ENCODE measurements at places on chromosomes 4 and X.

GRCh38 chr4:5338531-5338930 is 287.3 kb downstream of the STK32B start:
- no peaks in the 10 kb centered on the region for H3K4me1 ChIP-seq
- no peaks in the 10 kb centered on the region for H3K27me3 ChIP-seq
- H3K36me3 ChIP-seq, result no peaks in the 10 kb centered on the region
- H3K4me3 ChIP-seq, result no peak overlapping the region
- DNase-seq, result no peak

DNA sequence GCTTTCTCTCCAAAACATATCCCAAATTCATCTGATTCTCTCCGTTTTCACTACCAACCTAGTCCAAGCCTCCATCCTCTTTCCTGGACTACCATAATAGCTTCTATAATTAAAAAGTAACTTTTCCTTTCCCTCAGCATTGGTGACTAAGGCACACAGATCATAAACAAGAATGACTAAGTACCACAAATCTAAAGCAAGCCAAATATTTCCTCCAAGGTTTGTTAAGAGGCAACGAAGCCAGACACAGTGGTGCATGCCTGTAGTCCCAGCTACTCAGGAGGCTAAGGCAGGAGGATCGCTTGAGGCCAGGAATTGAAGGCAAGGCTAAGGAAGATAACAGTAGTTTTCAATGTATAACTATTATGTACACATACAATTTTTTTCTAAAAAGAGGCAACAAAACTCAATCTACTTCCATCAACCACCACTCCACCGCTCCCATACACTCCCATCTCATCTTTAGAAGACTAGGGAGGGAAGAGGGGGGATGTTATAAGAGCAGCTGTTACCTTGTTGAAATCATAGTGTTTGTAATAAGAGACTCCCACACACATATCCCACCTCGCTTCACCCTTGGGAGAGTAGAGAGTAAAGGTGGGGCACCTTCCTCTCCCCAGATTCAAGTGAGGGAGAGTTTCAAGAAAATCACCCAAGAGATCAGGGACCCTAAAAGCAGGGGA is 4.2 kb upstream of the JCHAIN start:
- no peaks in the 10 kb centered on the region for H3K36me3 ChIP-seq
- no peak overlapping the region for H3K27ac ChIP-seq

GRCh38 chrX:111167334-111167733 is 71.3 kb downstream of the PAK3 start:
- no peaks in the 10 kb centered on the region for H3K36me3 ChIP-seq
- H3K27me3 ChIP-seq, result no peaks in the 10 kb centered on the region
- no peak overlapping the region for H3K4me3 ChIP-seq
- H3K27ac ChIP-seq, result no peak overlapping the region
- no peaks in the 10 kb centered on the region for H3K4me1 ChIP-seq

DNA sequence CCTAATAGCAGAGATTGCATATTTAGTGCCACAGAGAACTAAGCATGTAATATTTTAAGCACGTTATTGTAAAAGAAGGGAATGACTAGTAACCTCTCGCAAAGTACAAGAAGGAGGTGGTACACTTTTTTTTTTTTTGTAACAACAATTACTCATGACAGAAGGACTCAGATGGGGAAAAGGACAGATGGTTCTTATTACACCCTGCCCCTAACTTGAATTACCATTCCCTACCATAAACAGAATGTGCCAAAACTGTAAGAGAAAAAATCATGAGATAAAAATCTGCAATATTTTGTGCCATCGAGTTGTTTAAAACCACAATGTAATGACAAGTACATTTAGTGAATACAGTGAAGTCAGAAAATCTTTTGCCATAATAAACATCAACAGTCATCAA is 33.0 kb upstream of the RAPGEF2 start:
- no peaks in the 10 kb centered on the region for H3K36me3 ChIP-seq
- peaks cover 2% of the 10 kb centered on the region for H3K4me1 ChIP-seq
- H3K27me3 ChIP-seq, result no peaks in the 10 kb centered on the region
- peak; percentile 58 for DNase-seq

- no peak overlapping the region for H3K4me3 ChIP-seq
- no peak for DNase-seq
- no peaks in the 10 kb centered on the region for H3K36me3 ChIP-seq
- no peaks in the 10 kb centered on the region for H3K27me3 ChIP-seq
- H3K27ac ChIP-seq, result no peak overlapping the region
- H3K4me1 ChIP-seq, result no peaks in the 10 kb centered on the region
These were observed 77.6 kb downstream of the NPFFR2 start for GRCh38 chr4:72109364-72109763.

DNA sequence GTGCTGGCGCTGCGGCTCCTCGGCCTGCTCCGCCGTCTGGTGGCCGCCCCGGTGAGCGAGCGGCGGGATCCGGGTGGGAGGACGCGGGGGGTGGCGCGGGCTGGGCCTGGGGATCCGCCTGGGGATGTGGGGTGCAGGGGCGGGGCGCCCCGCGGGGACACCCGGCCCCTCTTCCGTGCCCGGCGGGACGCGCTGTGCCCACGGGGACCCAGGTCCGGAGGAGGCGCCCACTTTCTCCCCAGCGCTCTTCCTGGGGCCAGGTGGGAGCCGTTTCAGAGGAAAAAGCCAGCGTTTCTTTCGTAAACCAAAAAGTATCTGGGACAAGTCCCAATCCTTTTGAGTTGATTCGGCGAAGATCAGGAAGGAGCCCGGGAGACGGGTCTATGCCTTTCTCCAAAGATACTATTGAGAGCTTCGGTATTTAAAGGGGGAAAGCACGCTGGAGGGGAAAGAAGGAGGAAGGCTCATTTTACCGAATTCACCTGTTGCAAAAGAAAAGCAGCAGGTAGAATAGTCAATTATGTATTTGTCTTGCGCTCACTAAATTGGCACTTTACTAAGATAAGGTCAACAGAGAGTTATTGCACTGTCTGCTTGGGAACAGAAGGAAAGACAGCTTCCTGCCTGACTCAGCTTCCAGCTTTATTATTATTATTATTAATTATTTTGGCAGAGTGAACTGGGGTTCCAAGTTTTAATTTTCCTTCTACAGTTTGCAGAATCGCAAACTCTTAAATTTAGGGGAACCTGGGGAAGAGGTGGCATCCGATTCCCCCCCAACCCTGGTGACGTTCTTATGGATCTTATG is 81.5 kb upstream of the CD99 start:
- peak overlapping the region; percentile 88 for H3K4me3 ChIP-seq
- H3K27me3 ChIP-seq, result no peaks in the 10 kb centered on the region
- DNase-seq, result peak; percentile 17
- peaks cover 5% of the 10 kb centered on the region for H3K4me1 ChIP-seq
- peak overlapping the region; percentile 18 for H3K27ac ChIP-seq

DNA sequence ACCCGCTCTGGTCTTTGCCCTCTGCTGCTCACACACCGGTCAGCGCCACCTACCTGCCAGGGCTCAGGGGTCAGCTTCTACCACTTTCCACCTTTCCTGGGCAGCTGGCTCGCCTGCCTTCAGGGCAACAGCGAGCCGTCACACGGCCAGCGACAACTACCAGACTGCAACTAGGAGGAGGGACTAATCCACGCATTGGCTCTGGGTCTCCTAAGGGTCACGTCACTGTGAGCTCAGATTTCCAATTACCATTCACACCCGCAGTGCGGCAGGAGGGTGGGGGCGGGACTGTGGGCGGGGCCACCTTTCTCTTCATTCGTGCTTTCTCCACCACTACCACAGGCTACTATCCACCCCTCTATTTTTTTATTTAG is at the start of gene BEX5:
Gene BEX5 (minus strand): TSS at position 172 of the 374 bp plus-strand sequence. CDS start 1,712 bp downstream, outside the sequence.
- H3K27ac ChIP-seq, result no peak within 1 kb of the TSS
- H3K4me1 ChIP-seq, result no peaks in the 10 kb centered on the region
- H3K4me3 ChIP-seq, result no peak within 1 kb of the TSS
- no peaks in the 10 kb centered on the region for H3K36me3 ChIP-seq

DNA sequence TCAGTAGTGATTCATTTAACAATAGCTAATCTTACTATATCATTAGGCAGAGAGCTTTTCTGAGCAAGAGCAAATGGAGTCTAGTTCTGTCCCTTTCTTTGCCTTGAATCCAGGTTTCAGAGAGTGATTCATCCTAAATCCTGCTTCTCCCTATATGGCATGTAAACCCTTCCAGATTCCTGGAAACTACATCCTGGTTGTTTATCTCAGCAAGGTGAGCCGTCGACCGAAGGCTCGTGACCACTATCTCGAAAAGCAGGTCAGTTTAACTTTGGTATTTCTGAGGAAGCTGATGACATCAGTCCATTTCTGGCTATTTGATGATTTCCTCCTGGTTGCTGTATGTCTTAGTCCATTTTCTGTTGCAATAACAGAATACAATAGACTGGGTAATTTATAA is 40.7 kb upstream of the ERVMER34-1 start:
- H3K27ac ChIP-seq, result no peak overlapping the region
- peaks cover 7% of the 10 kb centered on the region for H3K27me3 ChIP-seq
- no peak overlapping the region for H3K4me3 ChIP-seq
- H3K36me3 ChIP-seq, result no peaks in the 10 kb centered on the region
- DNase-seq, result no peak
- no peaks in the 10 kb centered on the region for H3K4me1 ChIP-seq

DNA sequence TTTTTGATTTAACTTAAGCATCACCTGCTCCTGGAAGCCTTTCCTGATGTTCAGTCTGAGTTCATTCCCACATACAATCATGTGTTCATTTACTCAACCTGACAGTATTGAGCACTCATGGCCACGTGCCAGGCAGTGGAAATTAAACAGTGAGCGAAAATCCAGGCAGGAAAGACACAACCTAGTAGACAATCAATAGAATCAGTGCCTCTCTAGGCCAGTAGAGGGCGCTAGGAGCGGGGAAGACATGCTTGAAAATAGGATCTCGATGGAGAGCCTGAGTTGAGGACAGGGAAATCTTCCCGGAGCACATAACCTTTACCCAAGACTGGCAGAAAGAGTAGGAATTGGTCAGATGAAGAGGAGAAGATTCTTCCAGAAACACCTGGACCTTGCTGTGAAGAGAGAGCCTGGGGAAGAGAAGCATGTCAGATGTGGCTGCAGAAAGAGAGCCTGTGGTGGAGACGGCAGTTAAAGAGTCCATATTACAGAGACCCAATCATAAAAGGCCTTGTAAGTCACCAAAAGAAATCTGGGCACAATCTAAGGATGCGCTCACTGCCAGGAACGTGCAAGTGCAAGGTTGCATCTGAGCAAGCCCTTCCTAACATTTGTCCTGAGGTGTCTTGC is 103.5 kb downstream of the LDB2 start:
- H3K4me3 ChIP-seq, result no peak overlapping the region
- no peaks in the 10 kb centered on the region for H3K27me3 ChIP-seq
- H3K4me1 ChIP-seq, result no peaks in the 10 kb centered on the region
- no peak overlapping the region for H3K27ac ChIP-seq

DNA sequence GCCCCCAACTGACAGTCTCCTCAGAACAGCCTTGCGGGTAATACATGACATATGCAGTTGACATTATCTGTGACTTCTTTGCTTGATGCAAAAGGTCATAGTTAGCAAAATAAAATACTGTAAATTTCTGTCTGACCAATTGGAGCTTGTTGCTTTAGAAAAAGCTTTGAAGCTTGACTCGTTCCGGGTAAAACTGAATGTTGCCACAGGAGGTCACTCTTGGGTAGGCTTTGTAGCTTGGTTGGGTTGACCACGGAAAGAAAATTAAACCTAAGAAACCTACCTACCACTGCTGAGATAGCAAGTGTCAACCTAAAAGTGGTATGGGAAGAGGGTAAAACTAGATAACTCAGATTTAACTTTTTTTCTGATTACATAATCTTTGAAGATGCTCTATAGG is 23.2 kb downstream of the PRPS2 start:
- H3K4me3 ChIP-seq, result no peak overlapping the region
- peaks cover 4% of the 10 kb centered on the region for H3K36me3 ChIP-seq
- H3K4me1 ChIP-seq, result no peaks in the 10 kb centered on the region
- H3K27ac ChIP-seq, result no peak overlapping the region

- no peaks in the 10 kb centered on the region for H3K27me3 ChIP-seq
- H3K4me3 ChIP-seq, result peak overlapping the region; percentile 55
- DNase-seq, result peak; percentile 48
These were observed 568 bp downstream of the CHST7 start for GRCh38 chrX:46573892-46574773.

DNA sequence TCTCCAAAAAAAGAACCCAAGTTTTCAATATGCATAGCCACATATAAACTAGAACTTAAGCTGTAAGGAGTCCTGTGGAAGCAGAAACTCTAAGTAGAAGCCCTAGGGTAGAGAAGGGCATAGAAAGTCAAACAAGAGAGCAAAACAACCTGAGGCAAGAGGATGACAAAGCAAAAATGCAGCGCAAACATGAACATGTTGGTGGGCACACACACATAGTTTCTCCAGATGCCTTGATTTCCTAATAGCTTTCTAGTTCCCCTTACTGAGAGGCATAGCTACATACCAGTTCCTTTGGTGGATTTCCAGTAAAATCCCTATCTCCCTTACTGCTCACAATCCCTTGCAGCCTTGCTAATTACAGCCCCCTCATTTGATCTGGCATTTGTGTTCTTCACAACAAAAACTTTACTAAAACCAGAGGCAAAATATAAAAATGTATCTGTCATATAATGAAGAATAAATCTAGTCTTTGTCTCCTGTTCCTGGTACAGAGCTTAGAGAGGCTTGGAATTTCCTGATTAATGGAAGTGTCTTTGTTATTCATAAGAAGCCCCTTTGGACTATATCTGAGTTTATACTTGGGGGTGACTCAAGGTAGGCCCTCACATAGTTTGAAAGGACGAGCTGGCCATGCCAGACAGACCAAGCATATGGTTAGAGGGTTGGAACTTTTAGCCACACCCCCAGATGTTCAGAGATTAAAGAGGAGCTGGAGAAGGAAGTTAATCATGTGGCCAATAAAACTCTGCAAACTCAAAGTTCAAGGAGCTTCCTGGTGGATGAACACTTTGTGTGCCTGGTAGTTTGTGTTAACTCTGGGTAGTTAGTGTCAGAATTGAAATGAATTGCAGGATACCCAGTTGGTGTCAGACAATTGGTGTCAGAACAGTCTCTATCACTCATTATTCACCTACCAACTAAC is 52.7 kb upstream of the ZCCHC13 start:
- H3K27ac ChIP-seq, result peak overlapping the region; percentile 69
- peaks cover 7% of the 10 kb centered on the region for H3K36me3 ChIP-seq
- no peak overlapping the region for H3K4me3 ChIP-seq
- no peaks in the 10 kb centered on the region for H3K27me3 ChIP-seq
- DNase-seq, result peak; percentile 68
- H3K4me1 ChIP-seq, result peaks cover 12% of the 10 kb centered on the region

GRCh38 chr4:83405844-83406816 is 49.5 kb downstream of the HELQ start:
- H3K4me3 ChIP-seq, result no peak overlapping the region
- no peak for DNase-seq
- no peak overlapping the region for H3K27ac ChIP-seq
- no peaks in the 10 kb centered on the region for H3K4me1 ChIP-seq

DNA sequence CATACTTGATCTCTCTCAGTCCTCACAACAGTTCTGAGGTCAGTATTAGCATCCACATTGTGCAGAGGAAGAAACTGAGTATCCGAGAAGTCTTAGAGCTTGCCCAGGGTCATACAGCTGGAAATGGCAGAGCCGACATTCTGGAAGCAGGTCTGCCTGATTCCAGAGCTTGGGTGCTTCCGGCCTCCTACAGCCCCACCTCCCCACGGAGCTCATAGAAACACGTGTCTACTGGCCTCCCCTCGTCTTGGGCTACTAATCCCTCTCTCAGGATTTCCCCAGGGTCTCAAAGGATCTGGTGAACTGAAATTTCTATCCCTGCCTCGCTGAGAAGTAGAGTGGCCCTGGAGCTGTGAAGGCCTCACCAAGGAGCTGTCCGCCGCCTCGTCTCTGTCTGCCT is 12.0 kb upstream of the KDM5C start:
- H3K4me3 ChIP-seq, result no peak overlapping the region
- no peak for DNase-seq
- H3K27me3 ChIP-seq, result peaks cover 21% of the 10 kb centered on the region
- H3K4me1 ChIP-seq, result no peaks in the 10 kb centered on the region
- no peak overlapping the region for H3K27ac ChIP-seq

GRCh38 chr4:38516190-38516589 is 147.8 kb upstream of the KLF3 start:
- H3K27ac ChIP-seq, result no peak overlapping the region
- no peak for DNase-seq
- peaks cover 13% of the 10 kb centered on the region for H3K27me3 ChIP-seq
- H3K4me1 ChIP-seq, result no peaks in the 10 kb centered on the region
- H3K36me3 ChIP-seq, result no peaks in the 10 kb centered on the region
- no peak overlapping the region for H3K4me3 ChIP-seq
